ENCODE measurements at places on chromosomes 5 and 9. TPM values are rescaled to one million over a fixed set of nuclear protein-coding genes. Genes with fewer than 3 reads are reported as not detected.

The TRAPPC13 gene
- 80.3 TPM for polyA plus RNA-seq

The GPR151 gene
- 1.0 TPM for polyA plus RNA-seq

The COL5A1 gene
- not detected for polyA plus RNA-seq

The PSAT1 gene
- polyA plus RNA-seq, result 16.9 TPM

The PCDHB16 gene
- polyA plus RNA-seq, result 2.8 TPM

The KCNIP1 gene
- 13.8 TPM for polyA plus RNA-seq

The RASEF gene
- 0.12 TPM for polyA plus RNA-seq

The MAMDC4 gene
- polyA plus RNA-seq, result 23.6 TPM

The IFNK gene
- polyA plus RNA-seq, result not detected

The ATP10B gene
- not detected for polyA plus RNA-seq

The LMX1B gene
- polyA plus RNA-seq, result not detected

The SPATA6L gene
- 0.89 TPM for polyA plus RNA-seq

The ENTREP1 gene
- polyA plus RNA-seq, result 2.0 TPM

The MELK gene
- polyA plus RNA-seq, result 1.8 TPM

The SHISAL2B gene
- polyA plus RNA-seq, result not detected

The TAF11L5 gene
- not detected for polyA plus RNA-seq

The STING1 gene
- 0.12 TPM for polyA plus RNA-seq

The NR5A1 gene
- 2.4 TPM for polyA plus RNA-seq

The TICAM2 gene
- polyA plus RNA-seq, result not detected

The C9 gene
- polyA plus RNA-seq, result not detected

The THBS4 gene
- 6.3 TPM for polyA plus RNA-seq

The KCNV2 gene
- polyA plus RNA-seq, result not detected

The HEMGN gene
- not detected for polyA plus RNA-seq

The PHF24 gene
- 1.8 TPM for polyA plus RNA-seq

The SLC27A6 gene
- 0.37 TPM for polyA plus RNA-seq

The TMEM174 gene
- not detected for polyA plus RNA-seq

The CCL27 gene
- polyA plus RNA-seq, result 2.9 TPM

The DNAI1 gene
- polyA plus RNA-seq, result 0.99 TPM

The KCTD16 gene
- 7.2 TPM for polyA plus RNA-seq

The ORM2 gene
- not detected for polyA plus RNA-seq

The SH3RF2 gene
- polyA plus RNA-seq, result not detected

The ST8SIA4 gene
- 14.9 TPM for polyA plus RNA-seq

Measured in neural cell (in vitro differentiated cells).